Posterior vena cava (tissue), 2 donors: ENCODE measurements at places on chromosomes 3 and 15. TPM values are rescaled to one million over a fixed set of nuclear protein-coding genes. Genes with fewer than 3 reads are reported as not detected.

DNA sequence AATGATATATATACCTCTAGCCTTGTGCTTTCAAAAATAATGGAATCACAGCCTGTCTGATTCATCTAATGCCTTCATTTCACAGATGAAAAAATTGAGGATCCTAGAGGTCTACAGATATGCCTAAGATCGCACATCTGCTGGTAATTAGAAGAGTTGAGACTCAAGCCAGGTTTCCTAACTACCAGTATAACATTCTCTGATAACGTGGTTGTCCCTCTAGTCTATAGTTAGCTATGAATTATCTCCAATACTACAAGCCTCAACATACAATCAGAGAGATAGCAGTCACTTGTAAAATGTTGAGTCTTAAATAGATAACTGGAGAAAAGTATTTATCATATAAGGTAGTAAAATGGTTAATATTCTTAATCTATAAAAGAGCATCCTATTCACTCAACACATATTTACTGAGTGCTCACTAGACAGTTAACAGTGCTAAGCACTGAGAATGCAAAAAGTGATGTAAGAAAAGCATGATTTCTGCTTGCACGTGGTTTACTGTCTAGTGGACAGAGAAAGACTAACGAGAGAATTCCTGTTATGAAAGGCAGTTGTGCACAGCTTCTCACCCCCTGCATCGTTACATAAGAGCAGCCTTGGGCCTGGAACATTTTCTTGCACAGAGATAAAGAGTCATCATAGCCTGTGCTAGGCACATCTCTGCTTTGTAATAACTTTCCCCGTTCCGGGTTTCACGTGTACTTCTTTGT lies 4.9 kb upstream of the ENTPD3 start:
- DNase-seq, result no peak

DNA sequence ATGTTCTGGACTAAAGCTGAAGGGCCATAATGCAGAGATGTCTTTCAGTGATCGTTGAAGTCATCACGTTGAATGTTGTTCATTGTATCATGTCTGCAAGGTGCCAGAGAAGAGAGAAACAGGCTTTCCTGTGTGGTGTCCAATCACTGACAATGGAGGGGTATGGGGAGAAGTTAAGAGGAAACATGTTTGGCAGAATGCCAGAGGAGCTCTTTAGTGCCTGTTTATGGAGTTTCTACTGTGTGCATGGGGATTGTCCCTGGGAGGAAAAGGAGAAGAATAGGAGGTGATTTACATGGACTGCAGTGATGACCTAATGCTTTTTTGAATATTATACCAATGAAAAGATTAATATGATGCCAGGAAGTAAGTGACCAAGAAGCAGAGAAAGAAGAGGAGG lies 11.7 kb downstream of the SCAANT1 start:
- no peak for DNase-seq

DNA sequence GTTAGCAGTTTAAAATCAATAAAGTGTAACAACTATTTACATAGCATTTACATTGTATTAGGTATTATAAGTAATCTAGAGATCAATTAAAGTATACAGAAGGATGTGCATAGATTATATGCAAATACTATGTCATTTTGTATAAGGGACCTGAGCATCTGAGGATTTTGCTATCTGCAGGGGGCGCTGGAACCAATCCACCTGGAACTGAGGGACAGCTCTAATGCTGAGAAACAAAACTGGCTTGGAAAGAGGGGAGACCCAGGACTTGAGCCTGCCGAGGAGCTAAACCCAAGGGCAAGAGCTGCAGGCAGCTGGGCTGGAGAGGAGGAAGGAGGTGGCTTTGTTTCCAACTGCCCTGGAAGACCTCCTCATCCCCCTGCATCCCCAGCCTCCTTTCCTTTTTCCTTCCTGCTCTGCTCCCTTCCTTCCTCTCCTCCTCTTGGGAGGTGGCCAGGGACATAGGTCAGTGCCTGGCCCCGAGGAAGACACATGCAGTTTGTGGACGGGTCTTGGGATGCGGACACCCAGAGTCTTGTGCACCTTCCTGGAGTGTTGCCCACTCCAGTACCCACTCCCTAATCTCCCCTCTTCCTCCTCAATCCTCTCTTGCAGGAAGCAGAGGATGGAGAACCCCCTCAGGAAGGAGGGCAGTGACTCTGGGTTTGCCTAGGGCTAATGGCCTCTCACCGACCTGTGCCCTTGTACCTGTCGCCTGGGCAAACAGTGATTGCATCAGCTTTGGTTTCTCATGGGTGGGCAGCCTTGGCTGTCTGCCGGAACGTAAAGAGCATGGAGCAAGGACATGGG lies 825 bp upstream of the RTP3 start:
- DNase-seq, result no peak

GRCh38 chr15:48624700-48625099 lies 20.8 kb downstream of the FBN1 start:
- no peak for DNase-seq

- DNase-seq, result no peak
Observed at GRCh38 chr15:75929799-75930565, 26.3 kb downstream of the FBXO22 start.

- no peak for DNase-seq
Observed at GRCh38 chr15:51796847-51797401, 32.5 kb upstream of the TMOD3 start.

The MB21D2 gene
- total RNA-seq, result 5.2 TPM

The IMPG2 gene
- total RNA-seq, result 0.38 TPM

The EPHA3 gene
- total RNA-seq, result 28.6 TPM

The LIPC gene
- total RNA-seq, result 0.14 TPM

The DPPA2 gene
- not detected for total RNA-seq
